Omental fat pad (tissue), 4 donors: ENCODE measurements at places on chromosomes 6 and 20.

- DNase-seq = no peak
These were observed 25.2 kb downstream of the KLHL31 start for GRCh38 chr6:53640361-53640760.

DNA sequence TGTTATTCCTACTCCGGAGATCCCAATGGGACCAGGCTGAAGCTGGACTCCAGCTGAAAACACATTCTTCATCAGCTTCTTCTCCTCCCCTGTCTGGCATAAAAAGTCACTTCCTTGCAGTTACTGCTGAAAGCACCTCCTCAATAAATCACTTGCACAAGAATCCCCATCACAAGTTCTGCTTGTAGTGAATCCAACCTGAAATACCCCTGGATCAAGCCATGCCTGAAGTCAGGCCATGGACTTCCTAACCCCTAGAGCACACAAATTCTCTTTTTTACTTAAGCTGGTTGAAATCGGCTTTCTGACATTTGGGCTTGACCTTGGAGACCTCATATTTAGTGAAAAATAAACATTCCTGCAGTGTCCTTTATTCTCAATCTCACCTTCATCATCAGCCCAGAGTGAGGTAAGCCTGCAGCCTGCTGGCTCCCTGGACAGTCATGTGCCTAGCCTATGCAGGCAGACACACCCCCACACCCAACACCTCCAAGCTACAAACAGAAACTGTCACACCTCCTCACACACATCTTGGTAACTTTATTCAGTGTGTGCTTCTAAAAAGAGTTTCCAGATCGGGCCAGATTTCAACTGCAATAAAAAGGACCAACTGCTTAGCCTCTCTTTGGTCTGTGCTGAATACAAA, 51.5 kb upstream of the PTPRT start:
- no peak for DNase-seq

DNA sequence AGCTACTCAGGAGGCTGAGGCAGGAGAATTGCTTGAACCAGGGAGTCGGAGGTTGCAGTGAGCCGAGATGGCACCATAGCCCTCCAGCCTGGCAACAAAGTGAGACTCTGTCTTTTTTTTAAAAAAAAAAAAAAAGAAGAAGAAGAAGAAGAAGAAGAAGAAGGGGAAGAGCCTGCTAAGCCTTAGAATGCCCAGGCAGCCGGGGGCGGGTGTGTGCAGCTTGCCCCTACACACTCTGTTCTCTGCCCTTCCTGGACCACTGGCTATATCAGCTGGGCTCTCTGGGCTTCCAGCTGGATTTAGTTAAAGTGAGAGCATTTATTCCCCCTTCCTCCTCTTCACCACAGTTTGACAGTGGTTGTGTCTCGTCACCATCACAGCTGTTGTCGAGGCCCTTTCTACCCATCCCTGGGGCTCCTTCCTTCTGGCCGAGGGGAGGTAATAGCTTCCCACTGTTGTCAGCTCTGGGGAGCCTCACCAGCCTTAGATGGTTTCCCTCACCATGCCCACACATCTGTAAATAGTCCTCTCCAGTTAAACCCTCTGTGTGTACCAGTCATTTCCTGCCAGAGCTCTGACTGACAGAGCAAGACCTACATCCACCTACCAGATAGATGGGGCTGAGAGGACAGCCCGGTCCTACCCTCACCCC, 77.6 kb downstream of the TRERF1 start:
- no peak for DNase-seq

DNA sequence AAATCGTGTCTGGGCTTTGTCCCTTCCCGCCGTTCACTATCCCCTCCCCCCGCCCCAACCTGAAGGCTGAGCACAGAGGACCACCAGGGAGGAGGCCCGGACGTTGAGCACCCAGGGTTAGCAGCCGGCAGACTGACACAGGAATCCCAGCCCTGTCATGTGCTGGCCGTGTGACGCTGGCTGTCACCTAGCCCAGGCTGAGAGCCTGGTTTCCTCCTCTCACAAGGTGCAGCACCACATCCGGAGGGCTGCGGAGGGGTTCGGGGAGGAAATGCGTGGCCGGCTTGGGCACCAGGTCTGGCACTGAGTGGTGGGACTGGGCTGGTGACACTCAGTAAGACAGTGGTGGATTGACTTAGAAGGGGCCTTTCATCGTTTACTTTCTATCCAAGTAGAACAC, 4.6 kb upstream of the LSM14B start:
- no peak for DNase-seq

DNA sequence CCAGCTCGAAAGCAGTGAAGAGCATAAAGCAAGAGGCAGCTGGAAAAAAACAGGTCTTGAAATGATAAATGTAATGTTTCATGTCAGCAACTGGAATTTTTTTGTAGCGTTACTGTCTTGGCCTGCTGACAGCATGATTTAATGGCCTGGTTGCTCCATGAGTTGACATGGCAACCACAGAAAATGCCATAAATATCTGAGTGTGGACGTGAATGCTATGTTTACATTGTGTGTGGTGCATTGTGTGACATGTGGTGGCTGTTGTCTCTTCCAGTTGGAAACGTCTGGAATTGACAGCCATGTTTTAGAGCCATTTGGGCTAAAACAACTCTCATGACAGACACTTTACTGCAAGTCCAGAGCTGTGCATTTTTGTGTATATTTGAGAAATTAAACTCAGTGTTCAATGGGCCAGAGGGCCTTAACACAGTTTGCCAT, 170.0 kb downstream of the FOXA2 start:
- no peak for DNase-seq

- no peak for DNase-seq
These were observed 255.8 kb upstream of the SASH1 start for GRCh38 chr6:148086843-148087242.

GRCh38 chr6:154615483-154616025, 105.1 kb upstream of the CNKSR3 start:
- no peak for DNase-seq

DNA sequence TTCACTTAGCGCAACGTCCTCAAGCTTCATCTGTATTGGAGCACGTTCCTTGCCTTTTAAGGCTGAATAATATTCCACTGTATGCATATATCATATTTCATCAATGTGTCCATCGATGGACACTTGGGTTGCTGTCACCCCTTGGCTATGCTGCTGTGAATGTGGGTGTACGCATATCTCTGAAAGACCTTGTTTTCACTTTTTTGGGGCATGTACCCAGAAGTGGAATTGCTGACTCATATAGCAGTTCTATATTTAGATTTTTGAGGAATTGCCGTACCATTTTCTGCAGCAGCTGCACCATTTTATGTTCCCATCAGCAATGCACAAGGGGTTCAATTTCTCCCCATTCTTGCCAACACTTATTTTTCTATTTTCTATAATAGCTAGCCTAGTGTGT, 22.8 kb upstream of the SLC23A2 start:
- DNase-seq = no peak

GRCh38 chr6:128696691-128697689, 176.6 kb upstream of the PTPRK start:
- DNase-seq = no peak

DNA sequence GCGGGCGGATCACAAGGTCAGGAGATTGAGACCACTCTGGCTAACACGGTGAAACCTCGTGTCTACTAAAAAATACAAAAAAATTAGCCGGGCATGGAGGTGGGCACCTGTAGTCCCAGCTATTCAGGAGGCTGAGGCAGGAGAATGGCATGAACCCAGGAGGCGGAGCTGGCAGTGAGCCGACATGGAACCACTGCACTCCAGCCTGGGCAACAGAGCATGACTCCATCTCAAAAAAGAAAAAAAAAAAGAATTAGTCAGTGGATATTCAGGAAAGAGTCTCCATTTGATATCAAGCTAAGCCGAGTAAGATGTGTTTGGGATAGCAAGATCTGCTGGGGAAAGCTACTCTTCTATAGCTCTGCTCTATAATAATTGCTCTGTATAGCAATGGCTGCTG, 41.0 kb downstream of the MOCS1 start:
- DNase-seq = no peak

DNA sequence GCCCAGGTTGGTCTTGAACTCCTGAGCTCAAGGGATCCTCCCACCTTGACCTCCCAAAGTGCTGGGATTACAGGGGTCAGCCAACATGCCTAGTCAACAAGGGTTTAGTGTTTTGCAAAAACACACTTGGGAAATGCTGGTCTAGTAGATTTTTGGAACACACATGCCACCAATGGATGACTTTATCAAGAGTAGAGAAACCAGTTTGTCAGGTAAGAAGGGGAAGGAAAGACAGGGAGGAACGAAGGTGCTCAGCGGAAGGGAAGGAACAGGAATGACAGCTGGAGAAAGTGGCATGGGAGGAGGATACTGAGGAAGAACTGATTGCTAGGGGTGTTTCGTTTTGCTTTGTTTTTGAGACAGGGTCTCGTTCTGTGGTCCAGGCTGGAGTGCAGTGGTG, 15.6 kb upstream of the SEC63 start:
- DNase-seq = no peak

- no peak for DNase-seq
These were observed at the start of gene DAAM2 for GRCh38 chr6:39791850-39792539. Gene DAAM2, plus strand, starts transcription at chr6:39792376. Its CDS starts 63,927 bp downstream, at chr6:39856303.

- no peak for DNase-seq
These were observed 7.6 kb downstream of the MYCT1 start for GRCh38 chr6:152705327-152705726.

DNA sequence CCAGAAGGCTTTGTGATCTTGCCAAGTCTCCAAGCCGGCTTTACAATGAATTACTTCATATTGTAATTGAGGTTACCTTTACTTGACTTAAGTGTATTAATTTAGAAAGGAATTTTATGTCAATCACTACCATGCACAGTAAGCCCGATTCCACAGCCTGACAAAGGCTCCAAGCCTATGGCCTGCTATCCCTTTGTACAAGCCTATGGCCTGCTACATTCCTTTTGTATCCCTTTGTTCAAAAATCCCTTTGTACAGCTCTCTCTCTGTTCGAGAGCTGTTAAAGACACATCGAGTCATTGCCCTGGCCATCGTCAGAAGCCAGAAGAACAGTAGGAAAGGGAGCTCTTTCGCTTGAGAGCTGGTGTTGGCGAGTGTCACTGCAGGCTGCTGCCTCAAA, 2.7 kb upstream of the EDN3 start:
- no peak for DNase-seq

DNA sequence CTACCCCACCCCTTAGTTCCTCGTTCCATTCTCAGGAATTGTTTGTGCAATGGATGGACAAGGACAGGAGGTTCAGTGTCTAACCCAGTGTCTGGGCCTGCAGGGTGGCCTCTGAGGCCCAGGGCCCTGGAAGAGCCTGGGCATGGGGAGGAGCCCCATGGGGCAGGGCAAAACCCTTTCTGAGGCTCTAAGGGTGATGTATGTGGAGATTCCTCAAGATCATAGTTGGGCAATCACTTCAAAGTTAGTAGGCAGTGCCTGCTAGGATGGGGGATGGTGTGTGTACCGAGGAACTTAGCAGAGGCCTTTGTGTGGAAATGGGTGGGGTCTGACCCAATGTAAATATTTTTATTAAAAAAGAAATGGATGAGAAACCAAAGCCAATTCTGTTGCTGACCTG, 6.7 kb upstream of the C2 start:
- DNase-seq = no peak

GRCh38 chr6:150336299-150336698, 32.5 kb upstream of the IYD start:
- no peak for DNase-seq
